Nasal cavity respiratory epithelium epithelial cell of viscerocranial mucosa (primary cell): ENCODE measurements at places on chromosomes 7 and 10. TPM values are rescaled to one million over a fixed set of nuclear protein-coding genes. Genes with fewer than 3 reads are reported as not detected.

EPO gene
- total RNA-seq, result not detected in 2 replicates

EIF3B gene
- 182 and 242 TPM in 2 replicates for total RNA-seq

ASAH2 gene
- total RNA-seq, result 0.68 and 6.6 TPM in 2 replicates

UNCX gene
- total RNA-seq, result not detected in 2 replicates

NPSR1 gene
- total RNA-seq, result not detected in 2 replicates

C10orf95 gene
- 2.1 and 4.4 TPM in 2 replicates for total RNA-seq

CALHM2 gene
- total RNA-seq, result under 0.01 and 1.3 TPM in 2 replicates

TAS2R41 gene
- total RNA-seq, result 0.07 TPM in 1 of 2 replicates, not detected in the other

LRGUK gene
- total RNA-seq, result 0.34 and 0.57 TPM in 2 replicates

CFTR gene
- 0.93 TPM in 1 of 2 replicates, not detected in the other for total RNA-seq

NUTM2E gene
- total RNA-seq, result 0.21 and 0.34 TPM in 2 replicates

SPDYE1 gene
- not detected in 2 replicates for total RNA-seq

DPP6 gene
- total RNA-seq, result 0.36 TPM in 1 of 2 replicates, not detected in the other

PSTK gene
- 4.5 and 7.5 TPM in 2 replicates for total RNA-seq

HOXA7 gene
- total RNA-seq, result not detected in 2 replicates

VSTM2A gene
- not detected in 2 replicates for total RNA-seq

MSS51 gene
- 0.68 and 1.4 TPM in 2 replicates for total RNA-seq

CYP26C1 gene
- total RNA-seq, result under 0.01 TPM in 1 of 2 replicates, not detected in the other

ZNF438 gene
- 1.0 and 2.6 TPM in 2 replicates for total RNA-seq

MYL10 gene
- not detected in 2 replicates for total RNA-seq

CDK1 gene
- 0.68 and 0.85 TPM in 2 replicates for total RNA-seq

FKBP6 gene
- total RNA-seq, result not detected in 2 replicates

AGR3 gene
- total RNA-seq, result not detected in 2 replicates

TDRD1 gene
- not detected in 2 replicates for total RNA-seq

SLC26A5 gene
- not detected in 2 replicates for total RNA-seq

PDE1C gene
- total RNA-seq, result under 0.01 and 0.07 TPM in 2 replicates

NPM3 gene
- total RNA-seq, result 84.9 and 140 TPM in 2 replicates

DPCD gene
- 11.6 and 22.0 TPM in 2 replicates for total RNA-seq

OPALIN gene
- total RNA-seq, result not detected in 2 replicates

ANKRD30A gene
- total RNA-seq, result not detected in 2 replicates

TCF7L2 gene
- 1.0 and 3.1 TPM in 2 replicates for total RNA-seq

KCND2 gene
- not detected in 2 replicates for total RNA-seq

KIF11 gene
- 1.4 and 1.7 TPM in 2 replicates for total RNA-seq
